ENCODE measurements at places on chromosomes 6 and 20.

- DNase-seq: peak; percentile 46
These were observed 189.8 kb upstream of the CEP162 start for GRCh38 chr6:84417260-84417659.

DNA sequence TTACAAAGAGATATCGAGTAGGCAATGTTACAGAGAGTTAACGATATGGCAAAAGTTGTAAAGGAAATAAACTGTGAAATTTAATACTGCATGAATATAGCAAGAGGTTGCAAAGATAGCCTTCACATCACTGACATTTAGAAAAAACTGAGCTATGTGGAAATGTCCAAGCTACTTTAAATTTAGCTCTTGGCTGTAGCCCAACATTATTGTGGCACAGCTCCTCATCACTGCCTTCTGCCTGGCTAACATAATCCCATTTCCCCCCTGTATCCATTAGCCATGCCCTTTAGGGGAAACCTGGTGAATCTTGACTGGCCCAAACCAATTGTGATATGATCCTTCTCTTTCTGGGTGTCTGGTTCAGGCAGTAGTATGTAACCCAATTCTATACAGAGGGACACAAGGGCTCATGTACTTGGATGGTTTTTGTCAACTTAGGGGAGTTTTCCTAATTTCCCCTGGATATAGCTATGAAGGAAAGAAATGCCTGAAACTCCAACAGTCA lies 115.4 kb downstream of the PFDN4 start:
- DNase-seq: no peak

DNA sequence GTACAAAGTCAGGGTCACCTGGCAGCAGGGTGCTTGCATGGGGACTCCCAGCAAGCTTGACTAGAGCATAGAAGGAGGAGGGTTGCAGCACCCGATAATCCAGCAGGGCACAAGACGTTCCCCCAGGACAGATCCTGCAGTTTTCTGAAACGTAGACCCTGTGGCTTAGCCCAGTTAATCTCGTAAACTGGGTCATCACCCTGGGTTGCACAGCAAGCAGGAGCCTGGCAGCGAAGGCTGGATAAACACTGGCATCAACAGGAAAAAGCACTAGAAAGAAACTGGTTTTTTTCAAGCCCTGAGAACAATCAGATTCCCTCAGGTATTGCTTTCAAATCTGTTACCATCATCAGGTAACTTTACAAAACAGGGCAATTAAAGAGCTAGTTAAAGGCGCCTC lies 92.6 kb downstream of the PDE7B start:
- no peak for DNase-seq

DNA sequence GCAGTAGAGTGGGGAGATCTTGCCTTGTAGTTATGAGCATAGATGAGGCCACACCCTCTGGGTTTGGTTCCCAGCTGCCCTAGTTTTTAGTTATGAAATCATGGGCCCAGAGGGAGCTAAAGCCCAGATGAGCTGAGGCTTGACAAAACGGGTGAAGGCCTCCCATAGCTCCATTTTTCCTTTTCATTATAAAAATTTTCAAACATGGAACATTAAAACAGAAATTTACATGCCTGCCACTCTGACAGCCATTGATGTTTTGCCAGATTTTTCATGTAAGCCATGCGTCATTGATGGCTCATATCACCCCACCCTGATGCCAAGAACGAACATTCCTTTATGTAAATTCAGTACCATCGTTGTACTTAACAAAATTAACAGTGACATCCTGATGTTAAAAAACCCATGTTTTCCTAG lies 67.9 kb downstream of the IGF2R start:
- DNase-seq: no peak

DNA sequence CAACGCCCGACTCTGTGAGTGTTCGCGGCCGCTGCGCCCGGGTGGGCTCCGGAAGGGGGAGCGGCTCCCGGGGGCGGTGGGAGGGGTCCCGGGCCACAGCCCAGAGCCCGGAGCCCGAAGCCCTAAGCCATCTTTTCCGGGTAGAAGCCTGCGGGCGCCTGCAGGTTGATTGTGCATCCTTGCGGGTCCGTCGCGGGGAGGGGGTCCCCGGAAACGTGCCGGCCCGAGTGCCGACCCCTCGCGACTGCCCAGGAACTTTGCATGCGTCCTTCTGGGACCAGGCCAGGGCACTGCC lies 413 bp downstream of the PTPRA start:
- no peak for DNase-seq

DNA sequence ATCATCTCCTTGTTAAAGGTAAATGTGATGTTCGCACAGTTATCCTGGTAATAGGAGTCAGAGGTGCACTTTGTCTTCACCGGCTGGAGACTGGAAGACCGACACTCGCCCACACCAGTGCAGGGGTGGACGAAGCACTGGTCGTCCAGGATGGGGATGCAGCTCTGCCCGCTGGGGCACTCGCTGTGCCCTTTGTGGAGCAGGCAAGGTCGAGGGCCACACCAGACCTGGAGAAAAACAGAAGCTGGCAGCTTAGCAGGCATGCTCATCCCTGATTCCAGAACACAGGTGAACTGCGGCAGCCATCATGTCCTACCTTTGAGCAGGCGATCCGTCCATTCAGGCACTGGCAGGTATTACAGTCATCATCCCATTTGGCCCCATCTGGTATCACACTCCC lies 32.3 kb downstream of the JAG1 start:
- no peak for DNase-seq

DNA sequence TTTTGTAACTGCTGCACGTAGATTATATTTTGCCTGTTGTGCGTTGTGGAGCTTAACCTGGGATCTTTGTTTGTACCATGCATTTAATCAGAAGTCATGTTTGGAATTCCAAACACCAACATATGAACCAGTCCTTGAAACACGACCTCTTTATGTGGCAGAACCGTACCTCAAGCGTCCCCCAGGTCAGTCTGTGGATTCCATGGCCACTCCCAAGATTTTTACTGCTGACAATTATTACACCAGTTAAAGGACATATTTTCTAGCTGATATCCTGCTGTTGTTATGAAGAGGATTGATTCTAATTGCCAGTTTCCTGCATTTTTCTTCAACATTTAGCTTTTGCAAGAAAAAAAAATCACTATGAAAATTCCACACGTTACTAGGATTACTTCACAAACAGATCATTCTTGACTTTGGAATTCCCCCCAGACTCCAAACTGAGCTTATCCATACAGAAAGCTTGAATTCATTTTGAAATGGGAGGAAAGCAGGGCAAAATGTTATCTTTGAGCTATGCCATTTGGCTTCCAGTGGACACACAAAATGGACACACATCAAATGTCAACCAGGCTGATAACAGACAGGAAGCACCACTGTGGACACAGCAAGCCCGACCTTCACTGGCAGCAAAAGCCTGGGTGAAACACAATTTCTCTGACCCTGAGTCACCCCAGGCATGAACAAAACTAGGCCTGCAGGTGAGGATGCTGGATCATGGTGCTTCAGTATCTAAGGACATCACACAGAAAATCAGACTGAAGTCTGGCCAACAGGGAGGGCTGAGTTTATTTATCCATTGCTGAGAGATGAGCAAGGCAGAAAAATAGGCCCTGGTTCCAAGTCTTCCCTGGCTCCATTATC lies 542.9 kb upstream of the JAG1 start:
- no peak for DNase-seq

GRCh38 chr6:163554663-163555062 lies 140.1 kb downstream of the QKI start:
- no peak for DNase-seq

DNA sequence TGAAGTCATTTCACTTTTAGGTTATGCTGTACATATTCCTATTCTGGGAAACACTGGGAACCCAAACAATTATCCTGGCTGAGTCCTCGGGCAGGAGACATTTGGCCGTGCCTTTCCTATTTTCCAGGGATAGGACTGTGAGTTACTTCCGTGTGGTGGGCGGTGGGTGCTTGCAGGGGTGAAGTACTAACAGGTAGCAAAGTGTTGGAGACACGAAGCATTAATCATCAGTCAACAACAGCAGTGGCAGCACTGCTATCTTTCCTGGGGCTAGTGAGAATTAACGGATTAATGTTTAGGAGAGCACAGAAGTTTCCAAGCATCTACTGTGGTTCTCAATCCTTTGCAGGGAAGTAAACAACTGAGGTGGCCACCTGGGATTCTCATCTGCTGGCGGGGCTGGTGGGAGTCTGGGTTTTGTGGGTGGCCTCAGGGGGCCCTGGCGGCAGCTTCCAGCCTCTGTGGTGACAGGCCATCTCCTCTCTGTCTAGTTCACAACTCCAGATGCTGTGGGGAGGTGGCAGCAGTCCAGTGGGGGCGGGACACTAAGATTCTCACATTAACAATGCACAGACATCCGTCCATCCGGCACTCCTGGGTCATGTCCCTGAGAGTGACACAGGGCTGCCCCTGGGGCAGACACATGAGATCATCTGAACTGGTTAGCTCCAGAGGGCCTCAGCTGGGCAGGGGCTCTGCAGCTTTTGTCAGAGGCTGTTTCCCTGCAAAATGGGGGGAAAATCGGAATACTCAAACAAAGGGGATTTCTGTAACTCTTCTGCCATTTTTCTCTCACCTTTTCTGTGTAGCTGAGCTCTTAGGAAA lies 90.9 kb downstream of the GJA10 start:
- no peak for DNase-seq

DNA sequence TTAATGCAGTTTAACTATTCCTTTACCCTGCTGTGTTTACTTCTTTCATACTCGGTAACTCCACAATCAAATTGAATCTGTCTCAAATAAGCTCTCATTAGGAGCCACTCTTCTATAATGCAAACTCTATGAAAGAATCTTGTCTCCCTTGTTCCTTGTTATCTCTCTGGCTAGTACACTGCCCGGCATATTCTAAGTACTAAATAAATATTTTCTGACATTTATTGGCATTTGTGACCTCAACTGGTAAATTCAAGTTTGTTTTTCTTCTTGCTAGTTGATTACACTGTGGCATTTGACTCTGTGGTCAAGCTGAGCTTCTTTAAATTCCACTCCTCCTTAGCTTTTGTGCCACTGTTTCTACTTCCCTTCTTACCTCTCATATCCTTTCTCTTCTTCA lies 237.6 kb upstream of the KHDRBS2 start:
- DNase-seq: no peak

DNA sequence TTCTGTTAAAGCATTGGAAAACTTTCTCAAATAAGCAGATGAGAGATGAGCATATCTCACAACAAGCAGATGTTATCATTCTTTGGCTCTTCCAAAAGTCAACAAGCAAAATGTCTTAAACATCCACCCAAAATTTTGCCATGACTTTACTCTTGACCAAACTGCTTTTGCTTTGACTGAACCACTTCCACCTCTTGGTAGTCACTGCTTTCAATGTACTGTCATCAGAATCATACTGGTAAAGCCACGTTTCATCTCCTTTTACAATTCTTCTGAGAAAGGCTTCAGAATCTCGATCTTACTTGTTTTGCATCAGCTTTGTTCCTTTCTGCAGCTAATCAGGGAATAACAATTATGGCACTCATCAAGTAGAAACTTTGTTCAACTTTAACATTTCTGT lies 498.5 kb upstream of the GJE1 start:
- no peak for DNase-seq

DNA sequence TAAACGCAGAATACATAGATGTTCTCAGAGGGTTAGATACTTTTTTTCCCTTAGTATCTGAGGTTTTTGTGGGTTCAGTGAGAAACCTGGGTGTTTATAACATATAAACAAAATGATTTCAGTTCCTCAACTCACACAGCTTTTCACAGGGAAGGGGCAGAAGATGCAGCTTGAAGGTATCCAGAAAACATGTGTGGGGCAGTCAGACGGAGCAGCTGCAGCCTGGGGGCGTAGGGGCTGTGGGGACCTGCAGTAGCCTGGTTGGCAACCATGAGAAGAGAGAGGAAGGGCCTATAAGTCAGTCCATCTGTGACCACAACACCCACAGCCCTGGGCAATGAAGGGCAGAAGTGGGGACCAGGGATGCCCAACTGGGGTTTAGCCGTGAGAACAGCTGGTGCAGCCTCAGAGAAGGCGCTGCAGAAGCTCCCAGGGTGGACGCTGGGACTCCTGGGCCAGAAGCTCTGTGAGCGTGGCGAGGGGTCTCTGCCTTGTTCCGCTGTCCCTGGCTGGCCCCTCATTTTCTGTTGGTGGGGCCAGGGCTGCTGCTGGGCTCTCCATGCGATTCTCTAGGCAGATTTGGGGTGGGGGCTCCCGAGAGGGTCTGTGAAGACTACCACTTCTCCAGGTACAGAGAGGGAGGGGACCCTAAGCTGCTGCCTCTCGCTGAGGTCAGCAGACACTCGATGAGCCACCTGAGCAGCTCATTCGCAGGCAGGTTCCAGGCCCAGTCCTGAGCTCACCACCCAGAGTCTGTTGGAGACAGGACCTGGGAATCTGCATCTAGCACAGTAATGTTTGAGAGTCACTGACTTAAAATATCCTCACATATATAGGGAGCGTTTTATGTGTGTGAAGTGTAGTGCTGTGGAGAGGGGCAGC lies 181.2 kb downstream of the ZDHHC14 start:
- no peak for DNase-seq

DNA sequence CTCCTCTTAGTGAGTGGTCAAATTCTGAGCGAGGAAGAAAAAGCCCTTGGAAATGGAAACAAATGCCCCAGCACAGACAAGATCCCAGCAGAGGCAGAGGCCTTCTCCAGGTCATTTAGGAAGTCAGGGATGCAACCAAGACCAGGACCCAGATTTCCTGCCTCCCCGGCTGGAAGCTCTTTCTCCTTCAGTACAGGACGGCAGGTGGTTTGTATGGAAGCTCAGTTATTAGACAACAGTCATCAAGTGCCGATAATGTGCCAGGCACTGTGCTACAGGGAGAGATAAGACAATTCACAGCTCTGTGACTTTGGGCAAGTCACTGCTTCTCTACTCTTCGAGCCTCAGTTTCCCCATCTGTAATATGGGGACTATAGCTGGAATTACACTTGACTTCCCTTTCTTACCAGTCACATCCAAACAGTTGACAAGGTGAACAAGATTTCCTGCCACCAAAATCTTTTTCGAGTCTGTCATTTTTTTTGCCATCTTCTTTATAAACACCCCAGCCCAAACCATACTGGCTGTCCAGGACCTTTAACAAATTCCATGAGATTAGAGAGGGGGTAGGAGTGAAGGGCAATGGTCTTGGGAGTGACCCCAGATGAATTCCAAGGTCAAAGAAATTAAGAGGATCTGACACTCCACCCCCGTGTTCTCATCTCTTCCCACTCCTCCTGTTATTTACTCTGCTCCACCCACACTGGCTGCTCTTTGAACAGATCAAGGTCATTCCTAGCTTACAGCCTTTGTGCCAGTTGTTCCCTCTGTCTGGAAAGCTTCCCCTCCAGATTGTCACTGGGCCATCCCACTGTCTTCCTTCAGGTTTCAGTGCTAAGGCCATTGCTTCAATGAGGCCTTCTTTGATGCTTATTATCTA lies 6.0 kb downstream of the MMP9 start:
- DNase-seq: no peak

Data from non-pigmented ciliary epithelial cell (primary cell).